A673 (cell line): ENCODE measurements at places on chromosomes 12 and 14.
A peak's percentile ranks its signal among the peaks of the same experiment; 100 is the strongest.

DNA sequence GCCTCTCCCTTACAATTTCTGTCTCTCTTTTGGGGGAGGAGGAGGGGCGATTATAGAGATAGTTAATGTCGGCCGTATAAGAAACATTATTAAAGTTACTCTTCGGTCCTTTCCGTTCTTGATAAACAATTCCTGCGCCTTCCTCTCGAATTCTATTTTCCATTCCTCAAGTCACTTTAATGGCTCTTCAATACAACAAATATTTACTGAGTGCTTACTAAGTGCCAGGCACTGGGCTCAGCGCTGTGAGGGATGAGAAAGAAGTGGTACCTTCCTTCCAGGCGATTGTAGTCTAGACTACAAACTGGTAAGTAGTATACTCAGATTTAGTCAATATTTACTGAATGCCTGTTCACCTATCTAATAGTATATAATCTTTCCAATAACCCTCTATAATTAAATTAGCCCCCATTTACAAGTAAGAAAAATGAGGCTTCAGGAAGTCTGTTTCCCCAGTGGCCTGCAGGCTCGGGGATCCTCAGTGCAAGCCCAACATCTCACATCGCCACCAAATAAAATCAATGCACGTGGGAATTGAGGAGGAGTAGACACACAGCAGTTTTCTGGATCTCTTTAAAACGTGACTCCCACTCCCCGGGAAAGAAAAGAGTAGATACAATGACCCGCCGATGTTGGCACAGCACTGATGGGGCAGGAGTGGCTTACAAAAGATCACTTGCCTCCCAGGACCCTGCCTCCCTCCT, 589 bp upstream of the ZNF219 start:
- no peaks in the 10 kb centered on the region for H3K36me3 ChIP-seq
- H3K27me3 ChIP-seq = no peaks in the 10 kb centered on the region
- peak overlapping the region; percentile 83 for H3K27ac ChIP-seq
- no peak for DNase-seq
- H3K4me1 ChIP-seq = peaks cover 50% of the 10 kb centered on the region
- H3K4me3 ChIP-seq = peak overlapping the region; percentile 58

- no peak for DNase-seq
- peaks cover 29% of the 10 kb centered on the region for H3K4me1 ChIP-seq
- no peak overlapping the region for H3K27ac ChIP-seq
- peaks cover 15% of the 10 kb centered on the region for H3K36me3 ChIP-seq
Observed at GRCh38 chr14:103523575-103523954, 935 bp upstream of the CKB start.

- no peaks in the 10 kb centered on the region for H3K4me1 ChIP-seq
- no peaks in the 10 kb centered on the region for H3K27me3 ChIP-seq
- no peak overlapping the region for H3K4me3 ChIP-seq
- no peak for DNase-seq
- no peak overlapping the region for H3K27ac ChIP-seq
Observed at GRCh38 chr14:39716987-39717570, 284.8 kb upstream of the FBXO33 start.

- H3K4me1 ChIP-seq = peaks cover 27% of the 10 kb centered on the region
- peak; percentile 87 for DNase-seq
- H3K27ac ChIP-seq = peak overlapping the region; percentile 62
- no peak overlapping the region for H3K4me3 ChIP-seq
- no peaks in the 10 kb centered on the region for H3K27me3 ChIP-seq
- H3K36me3 ChIP-seq = no peaks in the 10 kb centered on the region
Observed at GRCh38 chr14:21106498-21107282, 5.8 kb downstream of the TMEM253 start.

DNA sequence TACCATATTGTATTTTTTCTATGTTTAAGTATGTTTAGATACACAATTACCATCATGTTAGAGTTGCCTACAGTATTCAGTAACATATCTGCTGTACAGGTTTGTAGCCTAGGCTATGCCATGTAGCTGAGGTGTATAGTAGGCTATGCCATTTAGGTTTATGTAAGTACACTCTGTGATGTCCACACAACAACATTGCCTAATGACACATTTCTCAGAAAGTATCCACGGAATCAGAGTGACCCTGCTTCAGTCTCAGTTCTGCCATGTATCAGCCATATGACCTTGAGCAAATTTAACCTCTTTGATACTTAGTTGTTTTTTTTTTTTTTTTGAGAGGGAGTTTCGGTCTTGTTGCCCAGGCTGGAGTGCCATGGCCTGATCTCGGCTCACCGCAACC, 12.7 kb downstream of the SUSD6 start:
- no peaks in the 10 kb centered on the region for H3K27me3 ChIP-seq
- H3K4me1 ChIP-seq = no peaks in the 10 kb centered on the region
- no peak overlapping the region for H3K27ac ChIP-seq
- no peak for DNase-seq
